Thoracic aorta (tissue), 2 donors: ENCODE measurements at places on chromosomes 12 and 14. TPM values are rescaled to one million over a fixed set of nuclear protein-coding genes. Genes with fewer than 3 reads are reported as not detected.

Gene ERP27
- not detected for total RNA-seq

Gene GPR33
- not detected for total RNA-seq

Gene RGS6
- total RNA-seq: 1.4 TPM

Gene PKP2
- 8.8 TPM for total RNA-seq

Gene MDGA2
- total RNA-seq: not detected

Gene FOXM1
- total RNA-seq: not detected
